ENCODE measurements at places on chromosomes 6 and 20.

DNA sequence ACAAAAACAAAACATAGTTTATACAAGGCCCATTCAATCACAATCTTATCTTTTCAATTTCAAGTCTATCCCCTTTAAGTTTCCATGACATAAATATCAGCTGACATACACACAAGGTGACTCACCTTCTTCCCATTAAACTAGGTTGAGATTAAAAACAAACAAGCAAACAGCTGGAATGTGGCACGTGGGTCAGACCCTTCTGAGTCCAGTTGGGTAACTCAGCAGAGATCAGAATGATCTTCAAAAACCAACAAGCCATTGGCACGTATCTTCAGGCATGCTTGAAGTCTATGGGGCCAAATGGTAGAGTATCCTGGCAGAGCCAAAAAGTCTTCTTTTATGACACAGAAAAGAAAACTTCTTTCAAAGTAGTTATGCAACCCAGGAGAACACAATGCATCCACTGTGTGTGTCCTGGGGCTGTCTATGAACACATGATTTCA is 603.5 kb upstream of the CITED2 start:
- no peak for DNase-seq

- DNase-seq: no peak
Observed at GRCh38 chr6:37840940-37841300, 21.4 kb downstream of the ZFAND3 start.

- no peak for DNase-seq
Observed at GRCh38 chr20:40896814-40897700, 131.6 kb upstream of the TOP1 start.

- no peak for DNase-seq
Observed at GRCh38 chr20:55386686-55387085, 618.6 kb downstream of the CBLN4 start.

All from central memory CD4-positive, alpha-beta T cell (primary cell).